ENCODE measurements at places on chromosomes 11 and 22.

DNA sequence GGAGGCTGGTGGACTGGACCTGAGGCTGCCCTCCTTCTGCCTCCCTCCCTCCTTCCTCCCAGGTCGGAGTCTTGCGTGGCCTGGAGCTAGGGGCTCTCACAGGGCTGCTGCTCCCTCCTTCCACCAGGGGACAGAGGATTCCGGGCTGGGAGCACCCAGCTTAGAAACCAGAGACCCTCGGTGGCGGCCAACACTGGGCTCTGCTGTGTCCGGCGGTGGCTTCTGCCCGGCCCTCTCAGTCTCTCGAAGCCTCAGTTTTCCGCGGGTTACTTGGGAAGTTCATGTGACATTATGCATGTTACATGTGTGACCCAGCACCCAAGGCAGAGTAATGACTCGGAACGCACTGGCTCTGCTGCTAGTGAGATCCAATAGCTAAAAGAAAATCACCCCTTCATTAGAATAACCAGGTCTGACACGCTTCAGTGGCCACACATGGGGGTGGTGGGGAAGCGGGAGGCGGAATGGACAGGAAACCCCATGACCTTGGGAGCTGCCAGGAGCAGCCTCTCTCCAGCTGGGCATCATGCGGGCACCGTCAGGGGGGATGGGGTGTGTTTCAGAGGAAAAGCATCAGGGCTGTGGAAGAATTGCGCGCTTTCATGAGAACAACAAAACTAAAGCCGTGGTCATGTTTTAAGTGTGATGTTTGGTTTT lies 5.9 kb upstream of the MRGPRG start:
- H3K4me1 ChIP-seq, result no peaks in the 10 kb centered on the region
- no peak overlapping the region for H3K27ac ChIP-seq
- H3K36me3 ChIP-seq, result no peaks in the 10 kb centered on the region
- H3K4me3 ChIP-seq, result no peak overlapping the region

- peak overlapping the region; percentile 51 for H3K4me3 ChIP-seq
- DNase-seq, result peak; percentile 64
These were observed 650 bp upstream of the MAPK11 start for GRCh38 chr22:50270666-50271394.

GRCh38 chr11:85769771-85770170 lies 41.2 kb downstream of the SYTL2 start:
- no peak overlapping the region for H3K27ac ChIP-seq
- no peak for DNase-seq
- no peaks in the 10 kb centered on the region for H3K27me3 ChIP-seq
- peaks cover 6% of the 10 kb centered on the region for H3K4me1 ChIP-seq

DNA sequence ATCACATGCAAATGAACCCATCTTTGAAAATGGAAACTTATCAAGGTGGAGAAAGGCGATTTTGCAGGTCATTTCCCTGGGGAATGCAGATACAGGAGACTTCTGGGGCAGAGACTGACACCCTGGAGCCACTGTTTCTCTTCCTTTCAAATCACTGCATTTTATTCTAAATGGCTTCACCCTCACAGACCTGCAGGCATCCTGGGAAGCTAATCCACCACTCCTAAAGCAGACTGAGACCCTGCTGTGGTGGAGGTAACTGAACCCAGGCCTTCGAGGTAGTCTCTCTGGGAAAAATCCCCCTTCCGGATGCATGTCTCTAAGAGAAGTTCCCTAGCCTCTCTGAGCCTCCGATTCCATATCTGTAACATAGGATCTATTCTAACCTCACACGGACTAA lies 20.9 kb upstream of the CSNK2A3 start:
- no peak for DNase-seq
- H3K27ac ChIP-seq, result no peak overlapping the region
- no peaks in the 10 kb centered on the region for H3K36me3 ChIP-seq
- H3K27me3 ChIP-seq, result no peaks in the 10 kb centered on the region

GRCh38 chr11:60953781-60954180 lies 1.8 kb upstream of the SLC15A3 start:
- no peak overlapping the region for H3K27ac ChIP-seq
- peaks cover 2% of the 10 kb centered on the region for H3K4me1 ChIP-seq
- peak; percentile 26 for DNase-seq
- no peaks in the 10 kb centered on the region for H3K27me3 ChIP-seq
- H3K4me3 ChIP-seq, result no peak overlapping the region
